ENCODE measurements at places on chromosomes 7 and 10. TPM values are rescaled to one million over a fixed set of nuclear protein-coding genes. Genes with fewer than 3 reads are reported as not detected.

Gene FRMPD2
- not detected for polyA plus RNA-seq

Gene AKR1C3
- polyA plus RNA-seq: 10.7 TPM

Gene CYP2E1
- polyA plus RNA-seq: 1.1 TPM

Gene FBXO24
- polyA plus RNA-seq: 0.29 TPM

Gene SP8
- not detected for polyA plus RNA-seq

Gene PILRB
- 6.6 TPM for polyA plus RNA-seq

Gene SPDYE9
- 0.06 TPM for polyA plus RNA-seq

Gene TBL2
- 45.8 TPM for polyA plus RNA-seq

Gene ELN
- 2.8 TPM for polyA plus RNA-seq

Gene MEST
- polyA plus RNA-seq: 236 TPM

Gene STEAP1
- polyA plus RNA-seq: 10.1 TPM

Gene FAM25A
- polyA plus RNA-seq: not detected

Gene COL13A1
- 13.1 TPM for polyA plus RNA-seq

Gene SFMBT2
- polyA plus RNA-seq: 1.4 TPM

Gene MYOF
- polyA plus RNA-seq: 254 TPM

Gene CSGALNACT2
- 23.0 TPM for polyA plus RNA-seq

Gene FOXI2
- polyA plus RNA-seq: not detected

Gene PRLHR
- polyA plus RNA-seq: not detected

Gene INA
- polyA plus RNA-seq: 6.6 TPM

Gene SORCS3
- not detected for polyA plus RNA-seq

Gene CDC14C
- polyA plus RNA-seq: 0.07 TPM

Gene TPST1
- 119 TPM for polyA plus RNA-seq

Gene SPDYE5
- polyA plus RNA-seq: not detected

Gene PODXL
- 0.79 TPM for polyA plus RNA-seq

Gene FAM25C
- polyA plus RNA-seq: not detected

Gene ZNF487
- polyA plus RNA-seq: 3.2 TPM

Data from AG04450 (cell line).